ENCODE measurements at places on chromosomes 3 and 15.

GRCh38 chr3:55884066-55884465 is 397.0 kb upstream of the WNT5A start:
- DNase-seq = no peak

DNA sequence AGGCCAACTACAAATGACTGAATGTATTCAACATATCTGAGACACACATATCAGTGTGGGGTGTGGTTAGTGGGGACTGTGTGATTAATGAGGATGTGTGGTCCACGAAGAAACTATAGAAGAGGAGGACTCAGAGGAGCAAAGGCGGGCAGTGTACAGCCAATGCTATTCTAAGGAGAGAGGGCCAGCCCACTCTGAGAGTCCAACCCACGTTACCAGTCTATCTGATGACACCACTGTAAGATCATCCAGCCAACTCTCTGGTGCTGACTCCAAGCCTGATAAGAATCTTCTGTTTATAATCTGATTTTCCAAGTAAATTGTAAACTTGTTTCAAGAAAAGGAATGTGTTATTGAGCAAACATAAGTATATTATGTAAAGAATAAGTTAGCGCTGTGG is 47.2 kb downstream of the MCF2L2 start:
- peak; percentile 74 for DNase-seq

- DNase-seq = no peak
Measured at GRCh38 chr3:63975723-63976122, 47.6 kb downstream of the PSMD6 start.

- no peak for DNase-seq
Measured at GRCh38 chr3:61299343-61300005, 48.2 kb upstream of the FHIT start.

DNA sequence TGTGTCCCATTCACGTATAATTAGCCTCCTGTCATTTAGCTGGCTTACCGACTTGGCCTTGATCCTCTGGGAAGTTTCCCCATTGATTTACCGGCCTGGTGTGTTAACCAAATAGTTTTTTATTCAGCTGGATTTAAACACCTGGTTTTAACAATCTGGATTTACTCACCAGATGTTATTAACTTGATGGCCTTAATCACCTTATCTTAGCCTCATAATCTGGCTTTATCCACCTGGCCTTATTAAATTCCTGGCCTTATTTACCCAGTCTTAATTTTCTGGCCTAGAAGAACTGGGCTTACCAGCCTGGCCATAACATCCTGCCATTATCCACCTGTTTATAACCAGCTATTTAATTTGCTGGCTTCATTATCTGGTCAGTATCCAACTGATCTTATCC is 89.9 kb downstream of the IL12A start:
- DNase-seq = no peak

DNA sequence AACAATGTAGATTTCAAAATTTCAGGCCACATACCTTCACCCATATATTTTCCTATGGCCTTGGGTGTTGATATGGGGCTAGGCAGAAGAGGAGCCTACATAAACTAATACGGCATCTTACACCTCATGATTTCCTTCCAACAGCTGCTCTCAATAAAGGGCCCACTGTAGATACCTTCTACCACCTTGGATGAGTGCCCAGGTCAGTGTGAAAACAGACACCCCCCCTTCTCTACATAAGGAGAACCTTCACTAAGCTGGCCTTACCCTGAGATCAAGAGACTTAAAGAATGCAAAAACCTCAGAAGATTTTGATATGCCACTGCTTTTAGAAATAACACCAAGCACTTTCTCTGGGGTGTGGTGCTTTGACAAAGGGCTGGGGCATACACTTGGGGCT is 42.7 kb downstream of the SH3BP5 start:
- DNase-seq = no peak

DNA sequence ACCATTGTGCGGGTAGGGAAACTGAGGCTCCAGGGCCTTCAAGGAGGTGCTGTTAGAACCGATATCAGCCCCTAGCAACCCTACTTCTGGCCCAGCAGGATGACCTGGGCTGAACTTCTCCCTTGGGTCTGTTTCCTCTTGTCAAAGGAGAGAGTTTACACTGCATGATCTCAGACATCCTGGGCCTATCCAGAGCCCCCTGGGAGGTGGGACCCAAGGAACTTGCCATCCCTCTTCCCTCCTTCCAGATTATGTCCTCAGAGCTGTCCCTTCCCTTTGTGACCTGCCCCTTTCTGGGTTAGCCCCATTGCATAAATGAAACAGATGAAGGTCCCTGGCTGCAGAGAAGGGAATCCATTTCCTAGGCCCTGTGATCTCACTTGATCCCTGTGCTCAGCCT is 12.3 kb upstream of the DNAH1 start:
- DNase-seq = no peak

GRCh38 chr3:172286548-172287148 is 161.6 kb downstream of the GHSR start:
- DNase-seq = no peak

DNA sequence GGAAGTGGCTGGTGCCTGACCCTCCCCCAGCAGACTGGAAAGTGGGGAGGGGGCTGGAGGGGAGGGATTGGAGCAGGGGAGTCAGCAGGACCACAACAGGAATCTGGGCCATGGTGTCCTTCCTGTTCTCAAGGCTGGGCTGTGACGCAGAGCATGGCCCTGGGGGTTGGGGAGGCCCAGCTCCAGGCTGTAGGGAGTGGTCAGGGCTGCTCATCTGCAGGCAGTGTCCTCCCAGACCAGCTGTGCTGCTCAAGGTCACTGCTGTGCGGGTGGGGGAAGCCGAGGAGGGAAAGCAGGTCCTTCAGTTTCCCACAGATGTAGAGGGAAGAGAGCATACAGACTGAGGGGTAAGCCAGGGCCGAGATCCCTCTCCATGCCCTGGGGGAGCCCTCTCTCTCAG is 40.7 kb downstream of the CYP11A1 start:
- DNase-seq = no peak

DNA sequence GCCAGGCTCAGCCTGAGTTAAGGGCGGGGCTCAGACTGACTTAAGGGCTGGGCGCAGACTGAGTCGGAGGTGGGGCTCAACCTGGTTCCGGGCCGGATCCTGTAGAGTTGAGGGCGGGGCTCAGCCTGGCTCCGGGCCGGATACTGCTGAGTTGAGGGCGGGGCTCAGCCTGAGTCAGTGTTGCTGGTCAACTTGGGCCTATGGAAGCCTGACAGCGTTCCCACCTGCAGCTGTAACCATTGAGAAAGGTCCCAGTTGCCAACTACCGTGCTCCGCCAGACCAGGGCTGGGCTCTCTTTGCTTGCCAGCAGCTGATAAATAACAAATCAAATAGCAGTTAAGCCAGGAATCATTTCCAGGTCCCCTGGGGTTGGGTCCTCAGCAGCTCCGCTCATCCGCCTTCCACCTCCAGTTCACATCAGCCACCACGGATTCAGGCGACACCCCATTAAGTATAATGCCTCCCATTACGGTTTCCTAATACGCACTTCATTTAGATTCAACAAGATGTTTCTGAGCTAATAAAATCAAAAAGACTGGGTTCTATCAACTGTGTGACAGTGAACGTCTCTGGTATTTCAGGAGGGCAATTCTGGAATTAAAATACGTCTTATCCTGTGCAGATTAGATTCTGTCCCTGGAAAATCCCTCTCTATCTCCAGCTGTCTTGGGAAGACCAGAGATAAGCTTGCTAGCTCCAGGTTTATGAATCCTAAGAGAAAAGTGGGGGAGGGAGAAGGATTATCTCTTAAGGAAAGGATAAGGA is 7.3 kb downstream of the GRIP2 start:
- DNase-seq = no peak

DNA sequence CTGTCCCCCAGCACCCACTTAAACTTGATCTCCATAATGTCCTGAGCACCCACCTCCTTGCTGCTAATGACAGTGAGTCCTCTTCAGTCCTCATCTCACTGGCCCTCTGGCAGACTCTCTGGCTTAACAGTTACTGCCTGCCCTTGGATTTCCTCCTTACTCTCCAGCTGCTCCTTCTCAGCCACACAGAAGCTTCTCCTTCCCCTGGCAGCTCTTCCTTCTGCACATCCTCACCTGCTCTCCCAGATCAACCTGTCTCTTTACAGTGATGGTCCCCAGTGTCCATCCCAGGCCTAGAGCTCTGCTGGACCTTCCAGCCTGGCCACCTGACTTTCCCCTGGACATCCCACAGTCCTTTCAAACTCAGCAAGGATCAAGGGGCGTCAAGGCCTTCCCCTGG is 47.4 kb upstream of the SMAD3 start:
- no peak for DNase-seq

DNA sequence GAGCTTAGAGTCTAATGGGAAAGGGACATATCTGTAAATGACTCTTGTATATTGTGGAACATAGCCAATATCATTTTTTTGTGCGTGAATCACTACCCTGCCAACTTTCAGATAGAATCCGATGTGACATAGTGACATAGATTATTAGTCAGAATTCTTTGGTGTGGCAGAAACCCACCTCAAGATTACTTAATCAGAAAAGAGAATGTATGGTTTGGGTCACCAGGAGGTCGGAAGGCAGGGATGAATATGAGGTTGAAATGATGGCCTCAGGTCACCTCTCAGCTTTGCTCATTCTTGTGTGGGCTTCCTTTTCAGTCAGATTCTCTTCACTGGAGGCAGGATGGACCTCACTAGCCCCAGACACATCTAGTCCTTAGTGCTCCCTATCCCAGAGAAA is 41.4 kb downstream of the SNAPC5 start:
- no peak for DNase-seq

GRCh38 chr15:43225201-43225949 is 4.6 kb upstream of the EPB42 start:
- DNase-seq = peak; percentile 75
